ENCODE measurements at places on chromosomes 11 and 22.

GRCh38 chr11:110454609-110455008 is 24.9 kb downstream of the FDX1 start:
- DNase-seq = no peak

GRCh38 chr11:119198925-119199324 is 7.2 kb upstream of the CBL start:
- DNase-seq = no peak

DNA sequence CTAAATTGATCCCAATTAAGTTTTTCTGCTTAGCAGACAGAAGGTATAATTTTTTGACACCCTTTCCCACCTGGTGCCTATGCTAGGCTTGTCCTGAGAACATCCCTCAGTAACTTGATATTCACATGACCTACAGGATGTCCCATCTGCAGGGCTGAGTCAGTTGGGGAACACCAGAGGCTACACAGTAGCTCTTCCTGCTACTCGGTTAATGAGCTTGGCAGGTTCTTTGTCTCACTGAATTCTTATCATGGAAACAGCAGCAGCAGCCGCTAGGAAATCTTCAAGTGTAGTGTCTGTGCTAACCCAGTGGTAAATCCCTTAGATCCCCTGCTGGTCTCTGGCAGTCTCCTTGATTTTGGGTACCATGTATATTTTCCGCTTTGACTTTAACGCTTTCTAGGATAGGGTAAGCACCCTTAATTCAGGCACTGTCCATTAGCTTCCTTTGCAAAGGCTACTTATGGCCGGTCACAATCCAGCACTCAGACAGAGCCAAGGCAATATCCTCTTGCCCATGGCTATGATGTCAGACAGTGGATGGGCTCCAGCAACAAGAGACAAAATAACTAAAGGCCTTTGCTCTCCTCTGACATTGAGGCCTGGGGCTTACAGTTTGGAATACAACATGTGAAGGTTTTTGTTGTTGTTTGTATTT is 8.5 kb downstream of the MRPL16 start:
- no peak for DNase-seq

GRCh38 chr11:2869561-2870427 is 15.8 kb downstream of the CDKN1C start:
- DNase-seq = no peak

DNA sequence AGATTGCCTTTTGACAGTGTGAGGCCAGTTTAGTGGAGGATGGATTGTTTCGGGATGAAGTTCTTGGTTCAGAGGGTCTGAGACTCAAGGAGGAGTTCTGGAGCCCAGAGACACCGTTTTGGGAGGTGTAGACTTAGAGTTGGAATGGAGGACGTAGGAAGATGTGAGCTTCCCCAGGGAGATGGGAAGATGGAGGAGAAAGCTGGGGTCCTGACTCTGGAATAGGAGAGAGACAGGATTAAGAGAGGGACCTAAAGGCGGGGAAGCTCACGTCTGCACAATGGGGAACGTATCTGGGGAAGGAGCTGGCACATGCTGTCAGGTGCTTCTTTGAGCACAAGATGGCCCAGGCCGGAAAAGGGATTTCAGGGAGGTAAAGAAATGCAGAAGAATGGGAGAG is 71.3 kb upstream of the CLDN5 start:
- no peak for DNase-seq

DNA sequence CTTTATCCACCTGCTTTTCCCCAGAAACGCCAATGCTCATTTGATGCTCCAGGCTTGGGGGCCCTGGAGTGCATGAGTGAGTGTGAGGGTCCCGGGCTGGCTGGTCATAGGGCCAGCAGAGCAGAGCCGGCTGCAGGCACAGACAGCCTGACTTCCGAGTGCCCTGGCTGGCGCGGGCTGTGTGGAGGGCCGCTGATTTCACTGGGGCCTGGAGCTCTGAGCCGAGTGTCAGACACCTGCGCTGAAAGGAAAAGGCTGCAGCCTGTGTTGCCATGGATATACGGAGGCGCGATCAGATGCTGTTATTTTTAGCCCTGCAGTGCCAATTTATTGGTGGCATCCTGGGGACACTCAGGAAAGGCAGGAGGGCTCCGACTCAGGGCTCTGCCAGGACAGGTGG is 87.6 kb downstream of the ST3GAL4 start:
- no peak for DNase-seq

Measured in hepatocyte (in vitro differentiated cells).